ENCODE measurements at places on chromosomes 12 and 14. TPM values are rescaled to one million over a fixed set of nuclear protein-coding genes. Genes with fewer than 3 reads are reported as not detected.

The GPR68 gene
- polyA plus RNA-seq, result 2.1 TPM

The RTL1 gene
- 0.08 TPM for polyA plus RNA-seq

The CMAS gene
- 52.1 TPM for polyA plus RNA-seq

The ADAM21 gene
- polyA plus RNA-seq, result 0.16 TPM

The CNTN1 gene
- polyA plus RNA-seq, result 64.4 TPM

The PPP1R12A gene
- 69.7 TPM for polyA plus RNA-seq

The SERPINA4 gene
- 1.4 TPM for polyA plus RNA-seq

The DAO gene
- polyA plus RNA-seq, result 0.99 TPM

The KCNH3 gene
- polyA plus RNA-seq, result 4.7 TPM

The FOXN4 gene
- polyA plus RNA-seq, result 1.5 TPM

The GPR137C gene
- polyA plus RNA-seq, result 8.0 TPM

The SPTB gene
- 13.1 TPM for polyA plus RNA-seq

The KRT73 gene
- not detected for polyA plus RNA-seq

The ERP27 gene
- polyA plus RNA-seq, result 29.1 TPM

The MEG3 gene
- 87.1 TPM for polyA plus RNA-seq

The TDRD9 gene
- 3.9 TPM for polyA plus RNA-seq

The CISTR gene
- polyA plus RNA-seq, result 0.22 TPM

The DIO2 gene
- polyA plus RNA-seq, result 0.77 TPM

The SLC16A7 gene
- polyA plus RNA-seq, result 3.6 TPM

The MDGA2 gene
- polyA plus RNA-seq, result 2.0 TPM

All from right renal pelvis (tissue), 4 donors.